ENCODE measurements at places on chromosomes 1 and 21. TPM values are rescaled to one million over a fixed set of nuclear protein-coding genes. Genes with fewer than 3 reads are reported as not detected.

ROR1 gene
- 0.41 TPM for total RNA-seq

GRCh38 chr1:64124704-64125440 is 78.6 kb upstream of the UBE2U start:
- DNase-seq = no peak

CFHR4 gene
- total RNA-seq = not detected

UTS2 gene
- total RNA-seq = not detected

DNA sequence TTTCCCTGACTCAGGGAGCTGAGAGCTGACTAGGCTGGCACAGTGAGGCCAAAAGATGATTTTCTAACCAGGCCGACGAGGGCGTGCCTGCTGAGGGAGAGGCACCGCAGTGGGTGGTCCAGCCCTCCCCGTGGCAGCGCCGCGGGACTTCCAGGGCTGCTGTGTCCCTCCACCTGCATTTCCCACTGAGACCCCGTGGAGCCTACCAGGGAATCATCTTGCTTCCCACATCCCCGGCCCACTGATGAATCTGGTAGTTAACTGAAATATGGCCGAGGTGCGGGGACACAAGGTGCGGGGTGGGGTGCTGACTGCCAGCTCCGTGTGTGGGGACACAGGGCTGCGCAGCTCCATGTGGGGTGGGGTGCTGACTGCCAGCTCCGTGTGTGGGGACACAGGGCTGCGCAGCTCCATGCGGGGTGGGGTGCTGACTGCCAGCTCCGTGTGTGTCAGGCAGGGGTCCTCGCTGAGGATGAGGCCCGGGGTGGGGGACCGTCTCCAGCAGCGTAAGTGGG is 10.4 kb downstream of the WRAP73 start:
- no peak for DNase-seq

CENPS gene
- total RNA-seq = 45.0 TPM

GRCh38 chr1:17274186-17275170 is 25.6 kb downstream of the PADI3 start:
- no peak for DNase-seq
